ENCODE measurements at places on chromosomes 3 and 15. TPM values are rescaled to one million over a fixed set of nuclear protein-coding genes. Genes with fewer than 3 reads are reported as not detected.

P2RY14 gene
- total RNA-seq = 5.2 TPM

REC114 gene
- not detected for total RNA-seq

DNA sequence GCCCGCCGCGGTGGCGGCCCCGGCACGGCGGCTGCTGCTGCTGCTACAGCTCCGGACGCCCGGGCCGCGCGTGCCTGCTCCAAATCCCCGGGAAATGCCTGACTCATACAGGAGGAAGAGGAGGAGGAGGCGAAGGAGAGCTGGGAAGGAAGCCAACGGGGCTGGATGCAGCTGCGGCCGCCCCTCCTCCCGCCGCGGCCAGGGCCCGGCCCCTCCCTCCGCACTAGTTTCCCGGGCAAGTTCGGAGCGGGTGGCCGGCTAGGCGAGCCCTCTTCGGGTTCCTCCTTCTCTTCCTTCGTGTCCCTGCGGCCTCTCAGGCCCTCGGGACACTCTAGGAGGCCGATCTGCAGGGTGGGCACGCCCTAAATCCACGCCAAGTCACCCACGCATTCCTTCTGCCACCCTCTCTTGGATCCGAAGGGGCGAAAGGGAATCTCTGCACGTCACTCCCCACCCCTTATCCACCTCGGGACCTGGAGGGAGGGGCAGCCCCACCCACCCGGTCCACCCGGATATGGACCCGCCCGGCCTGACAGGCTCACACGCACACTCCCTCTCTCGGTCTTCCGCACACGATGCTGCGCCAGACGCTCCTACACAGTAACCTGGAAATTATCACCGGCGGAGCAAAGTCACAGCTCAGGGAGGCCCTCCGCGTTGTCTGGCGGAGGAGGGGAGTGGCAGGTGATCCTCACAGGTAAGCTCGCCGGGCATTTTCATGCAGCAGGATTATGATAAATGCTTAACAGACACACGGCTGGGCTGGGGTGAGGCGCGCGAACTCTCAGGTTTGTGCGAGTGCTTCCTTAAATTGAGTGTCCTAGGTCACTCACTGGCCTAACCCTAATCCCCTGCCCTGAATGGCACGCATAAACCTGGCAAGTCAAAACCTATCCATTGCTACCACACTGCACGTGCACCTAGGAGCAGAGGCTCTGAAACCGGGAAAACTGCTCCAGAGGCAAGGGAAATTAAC is at the start of the genes OSBPL10 and ZNF860:
Gene OSBPL10 (minus strand): TSS at position 57 of the 976 bp plus-strand sequence. CDS start 83 bp downstream, outside the sequence.
Gene ZNF860 (plus strand): TSS at position 545 of the 976 bp plus-strand sequence. CDS start 7,330 bp downstream, outside the sequence.
- peak; percentile 67 for DNase-seq

- DNase-seq = no peak
Observed at GRCh38 chr15:85000937-85001336, 19.3 kb downstream of the PDE8A start.

DNA sequence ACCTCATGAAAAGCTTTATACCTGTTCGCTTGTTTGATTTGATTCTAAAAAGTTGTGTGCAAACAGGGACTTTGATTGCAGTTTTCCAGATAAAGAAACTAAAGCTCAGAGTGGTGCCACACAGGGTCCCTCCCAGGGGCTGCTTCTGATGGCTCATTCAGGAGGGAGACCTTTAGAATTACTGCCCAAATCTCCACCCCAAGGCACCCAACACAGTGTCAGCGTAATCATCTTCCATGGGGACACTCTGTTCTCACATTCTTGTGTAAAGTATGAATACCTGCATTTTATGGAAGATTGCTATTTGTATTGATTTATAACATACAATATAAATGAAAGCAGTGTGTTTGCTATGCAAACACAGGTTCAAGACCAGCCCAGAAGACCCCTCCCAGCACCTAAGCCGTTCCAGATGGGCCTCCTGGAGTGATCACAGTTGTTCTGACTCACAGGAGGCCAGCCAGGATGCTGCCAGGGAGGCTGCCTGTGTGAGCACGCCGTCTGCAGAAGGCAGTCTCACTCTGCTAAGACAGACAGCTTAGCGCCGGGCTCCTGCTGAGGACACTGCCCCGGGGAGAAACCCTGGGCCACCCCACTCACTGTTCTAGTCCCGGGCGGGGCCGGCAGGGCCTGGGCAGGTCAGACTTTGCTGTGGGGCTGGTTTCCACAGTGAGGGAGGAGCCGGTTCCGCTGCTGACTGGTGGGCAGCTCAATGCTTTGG is 185.6 kb downstream of the FAM43A start:
- peak; percentile 55 for DNase-seq

FGF12 gene
- total RNA-seq = 0.46 TPM

DNA sequence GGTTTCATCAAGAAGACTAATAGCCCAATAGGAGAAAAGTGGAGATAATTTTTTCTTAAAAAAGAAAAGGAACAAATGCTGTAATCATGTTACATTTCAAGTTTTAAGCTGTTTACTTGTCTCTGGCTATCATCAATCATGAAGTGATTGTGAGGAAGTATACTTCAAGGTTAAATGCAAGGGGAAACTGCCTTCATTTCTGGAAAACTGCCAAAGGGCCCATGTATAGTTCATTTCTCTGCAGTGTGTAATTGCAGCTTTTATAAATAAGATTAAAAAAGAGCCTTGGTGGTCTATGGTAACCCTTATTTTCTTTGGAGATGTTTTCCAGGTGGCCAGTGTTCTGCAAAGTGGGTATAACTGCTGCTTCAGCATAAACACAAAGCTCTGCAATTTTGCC is 101.9 kb downstream of the GRM7 start:
- no peak for DNase-seq

DNA sequence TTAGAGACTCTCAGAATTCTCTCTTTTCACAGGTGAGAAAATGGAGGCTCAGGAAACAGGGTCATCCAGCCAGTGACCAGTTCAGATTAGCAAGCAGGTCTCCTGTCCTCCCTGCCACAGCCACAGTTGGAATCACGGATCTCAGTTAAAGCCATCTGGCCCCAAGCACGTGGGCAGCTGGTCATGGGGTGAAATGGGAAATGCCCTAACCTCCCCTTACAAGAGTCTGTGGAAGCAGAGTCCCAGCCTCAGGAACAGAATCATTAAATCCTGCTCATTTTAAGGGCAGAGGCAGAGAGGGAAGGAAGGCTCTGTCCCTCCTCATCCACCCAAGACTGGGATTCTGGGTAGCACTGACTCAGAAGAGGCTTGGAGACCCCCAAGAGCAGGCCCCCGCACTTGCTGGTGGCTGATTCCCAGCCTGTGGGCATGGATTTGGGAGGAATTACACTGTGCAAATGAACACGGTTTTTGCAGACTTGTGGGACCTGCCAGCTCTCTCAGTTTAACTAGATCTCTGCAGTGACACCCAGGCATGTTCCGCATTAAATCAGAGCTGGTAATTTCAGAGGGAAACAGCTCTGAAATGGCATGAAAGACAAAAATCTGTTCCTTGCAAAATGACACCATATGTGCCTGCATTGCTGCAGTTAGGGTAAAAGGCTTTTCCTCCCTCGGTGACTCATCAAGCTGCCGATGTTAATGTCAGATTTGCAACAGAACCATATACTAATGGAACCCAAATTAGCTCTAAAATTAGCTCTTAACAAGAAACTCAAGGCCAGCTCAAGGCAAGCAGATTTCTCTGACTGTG is 89.0 kb downstream of the BDH1 start:
- DNase-seq = no peak

- DNase-seq = no peak
Observed at GRCh38 chr3:114756506-114757279, 390.4 kb downstream of the ZBTB20 start.

DNA sequence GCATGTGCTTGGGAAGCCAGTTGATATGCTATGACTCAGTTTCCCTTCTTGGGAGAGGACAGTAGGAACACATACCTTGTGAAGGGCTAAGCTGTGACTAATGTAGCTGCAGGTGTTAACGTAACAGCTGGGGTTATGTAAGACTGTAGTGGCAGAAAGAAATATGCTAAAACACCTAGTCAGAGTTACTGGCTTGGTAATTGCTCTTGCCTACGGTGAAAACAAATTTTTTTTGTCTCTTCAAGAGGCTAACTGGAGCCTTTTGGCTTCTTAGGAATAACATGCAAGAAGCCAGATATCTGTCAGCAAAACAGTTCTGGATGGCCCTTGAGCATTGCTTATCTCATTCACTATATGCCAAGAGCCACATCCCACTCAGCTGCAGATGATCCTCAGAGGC is 1.4 kb downstream of the MAPKBP1 start:
- DNase-seq = no peak

DNA sequence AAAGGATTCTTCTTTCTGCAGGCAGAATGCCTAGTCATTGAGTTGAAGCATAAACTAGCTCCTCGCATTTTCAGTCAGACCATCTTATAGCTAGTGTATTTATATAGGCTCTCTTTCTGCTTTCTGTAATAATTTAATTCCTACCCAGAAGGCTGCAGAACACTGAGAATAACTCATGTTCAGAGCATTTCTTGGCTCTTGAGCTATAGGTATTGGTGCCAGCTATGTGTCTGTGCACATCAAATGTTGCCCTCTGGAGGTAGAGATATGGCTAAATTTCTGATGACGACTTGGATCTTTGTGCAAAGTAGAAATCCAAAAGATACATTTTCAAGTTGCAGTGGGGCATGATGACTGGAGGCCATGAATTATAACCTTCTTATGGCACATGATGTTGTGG is 336.2 kb upstream of the TPM1 start:
- no peak for DNase-seq

DNA sequence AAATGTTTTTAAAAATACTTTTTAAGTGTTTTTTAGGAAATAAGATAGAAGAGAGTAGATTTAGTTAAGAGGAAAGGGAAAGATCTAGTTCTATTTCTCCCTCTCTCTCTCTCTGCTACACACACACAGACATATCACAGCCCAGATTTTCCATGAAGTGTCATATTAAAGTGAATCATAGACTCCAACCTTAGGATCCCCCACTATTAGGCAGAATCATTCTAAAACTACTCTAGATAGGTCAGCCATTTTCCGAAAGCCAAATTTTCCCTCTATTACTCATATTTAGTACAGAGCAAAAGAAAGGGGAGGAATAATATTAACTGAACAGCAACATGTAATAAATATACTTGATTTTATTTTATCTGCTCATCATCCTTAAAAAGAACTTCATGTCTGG is 45.1 kb upstream of the RSL24D1 start:
- DNase-seq = no peak

- DNase-seq = no peak
Observed at GRCh38 chr3:47379411-47379899, 1.4 kb upstream of the PTPN23 start.
